ENCODE measurements at places on chromosomes 3 and 15. TPM values are rescaled to one million over a fixed set of nuclear protein-coding genes. Genes with fewer than 3 reads are reported as not detected.

DNA sequence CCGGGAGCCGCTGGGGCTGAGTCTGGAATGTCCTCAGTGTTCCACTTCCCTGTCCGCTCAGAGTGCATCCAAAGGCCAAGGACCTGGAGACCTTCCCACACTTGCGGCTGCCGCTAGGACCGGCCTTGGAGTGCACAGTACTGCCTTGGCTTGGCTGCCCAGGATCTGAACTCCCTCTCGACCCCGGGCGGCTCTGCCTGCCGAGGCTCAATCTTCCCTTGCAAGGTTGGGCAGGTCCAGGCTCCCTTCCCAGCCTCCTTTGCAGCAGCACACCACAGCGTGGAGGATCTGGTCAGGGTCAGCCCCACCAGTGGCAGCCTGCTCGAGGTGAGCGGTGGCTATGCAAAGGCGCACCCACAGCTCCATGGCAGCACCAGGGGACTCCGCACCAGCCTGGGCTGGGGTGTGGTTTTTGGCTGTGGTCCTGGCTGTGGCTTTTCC lies 69.2 kb downstream of the PLXNA1 start:
- peak; percentile 69 for DNase-seq

DNA sequence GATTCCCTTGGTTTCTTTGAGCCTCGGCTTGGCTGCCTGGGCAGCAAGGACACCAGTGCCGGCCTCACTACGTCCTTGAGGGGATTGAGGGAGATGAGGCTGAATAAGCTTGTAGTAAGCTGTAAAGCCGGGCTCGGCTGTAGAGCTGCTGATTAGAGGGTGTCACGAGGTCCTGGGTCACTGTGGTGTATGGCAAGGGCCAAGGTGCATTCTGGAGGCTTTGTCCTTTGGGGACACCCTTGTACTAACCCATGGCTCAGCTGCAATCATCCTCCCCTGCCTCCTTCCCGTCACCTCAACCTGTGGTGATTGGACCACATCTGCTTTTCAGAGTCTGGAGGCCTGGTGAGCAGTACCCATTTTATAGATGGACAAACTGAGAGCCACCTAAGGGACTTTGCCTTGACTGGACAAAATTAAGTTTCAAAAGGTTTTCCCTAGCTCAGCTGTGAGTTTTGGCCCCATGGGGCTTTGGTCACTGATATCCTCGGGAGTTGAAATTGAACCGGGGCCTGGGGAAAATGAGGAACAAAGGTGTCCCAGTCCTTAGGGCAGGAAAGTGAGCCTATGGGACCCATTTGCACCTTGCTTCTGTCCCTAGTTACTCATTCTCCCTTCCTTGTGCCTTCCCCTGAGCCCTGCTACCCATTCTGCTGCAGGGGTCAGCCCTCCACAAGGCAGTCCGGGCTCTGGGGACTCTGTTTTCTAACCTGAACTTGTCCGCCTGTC lies 2.4 kb downstream of the SLC6A6 start:
- no peak for DNase-seq

GRCh38 chr3:113266738-113267137 lies 55.4 kb downstream of the BOC start:
- no peak for DNase-seq

DNA sequence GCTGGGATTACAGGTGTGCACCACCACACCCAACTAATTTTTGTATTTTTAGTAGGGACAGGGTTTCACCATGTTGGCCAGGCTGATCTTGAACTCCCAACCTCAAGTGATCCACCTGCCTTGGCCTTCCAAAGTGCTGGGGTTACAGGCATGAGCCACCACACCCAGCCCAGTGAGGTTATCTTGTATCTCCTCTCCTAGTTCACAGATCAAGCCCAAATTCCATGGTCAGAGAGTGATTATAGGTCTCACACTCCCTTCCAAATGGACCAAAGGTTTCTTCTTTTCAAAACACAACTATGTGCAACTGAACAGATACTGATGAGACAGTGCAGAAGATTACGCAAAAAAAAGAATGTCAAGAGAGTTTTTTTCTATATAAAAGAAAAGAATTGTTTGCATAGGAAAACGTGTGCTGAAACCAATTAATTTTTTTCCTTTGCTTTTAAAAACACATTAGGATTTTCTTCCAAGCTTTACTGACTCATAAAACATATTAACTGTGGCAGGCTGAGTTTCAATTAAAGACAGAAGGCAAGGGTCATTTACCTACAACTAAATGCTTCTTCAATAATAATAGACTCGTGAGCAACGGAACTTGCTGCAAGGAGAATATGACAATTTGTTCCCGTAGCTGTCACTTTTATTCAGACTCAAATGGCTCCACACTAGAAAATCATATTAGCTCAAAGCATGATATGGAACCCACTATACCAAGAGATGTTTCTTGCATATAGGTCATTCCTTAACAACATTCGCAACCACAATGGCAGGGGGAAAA lies 30.4 kb upstream of the THUMPD3 start:
- DNase-seq: no peak

Gene ADPRH
- 3.3 TPM for total RNA-seq

Gene C3orf85
- total RNA-seq: 18.8 TPM

All from colonic mucosa (tissue), 4 donors.